NCI-H1417 (cell line): ENCODE measurements at places on chromosomes 5 and 9.

DNA sequence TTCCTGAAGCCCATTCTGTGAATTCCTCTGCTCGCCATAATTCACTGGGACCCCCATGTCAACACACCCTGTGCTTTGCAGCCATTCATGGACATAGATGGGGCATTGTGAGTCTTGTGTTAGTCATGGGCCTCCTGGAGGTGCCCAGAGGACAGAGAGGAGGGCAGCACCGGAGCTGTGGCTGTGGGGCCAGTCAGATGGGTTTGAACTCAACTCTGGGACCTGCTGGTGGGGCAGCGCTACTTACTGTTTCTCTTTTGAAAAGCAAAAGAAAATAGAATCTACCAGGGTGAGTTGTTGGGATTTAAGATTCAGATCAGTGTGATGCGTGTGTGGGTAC is 11.3 kb upstream of the EXOC3 start:
- DNase-seq, result no peak

DNA sequence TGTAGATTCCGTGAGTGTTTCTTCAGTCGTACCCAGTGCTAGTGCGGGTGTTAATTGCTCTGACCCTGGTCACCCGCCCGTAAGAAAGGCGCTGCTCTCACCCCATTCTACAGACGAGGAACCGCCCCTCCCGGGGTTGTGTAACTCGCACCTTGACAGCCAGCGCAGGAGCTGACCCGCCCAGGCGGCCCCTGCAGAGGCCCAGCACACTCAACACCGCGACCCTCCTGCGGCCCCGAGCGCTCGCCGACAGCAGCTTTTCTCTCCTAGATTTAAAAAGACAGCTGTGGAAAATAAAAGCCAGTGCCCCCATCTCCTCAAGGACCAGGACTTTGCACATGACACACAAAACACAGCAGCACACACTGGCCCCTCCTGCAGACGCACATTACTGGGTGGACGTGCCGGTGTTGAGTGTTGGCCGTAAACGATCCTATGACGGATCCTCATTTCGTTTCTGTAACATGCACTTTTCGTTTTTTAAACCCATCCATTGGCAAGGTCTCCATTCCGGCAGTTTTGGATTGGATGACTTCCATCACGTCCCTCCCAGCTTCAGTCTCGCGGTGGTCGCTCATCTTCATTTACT is 22.9 kb downstream of the OR2V2 start:
- DNase-seq, result no peak

- no peak for DNase-seq
Observed at GRCh38 chr9:135887585-135888050, 19.7 kb downstream of the CAMSAP1 start.

DNA sequence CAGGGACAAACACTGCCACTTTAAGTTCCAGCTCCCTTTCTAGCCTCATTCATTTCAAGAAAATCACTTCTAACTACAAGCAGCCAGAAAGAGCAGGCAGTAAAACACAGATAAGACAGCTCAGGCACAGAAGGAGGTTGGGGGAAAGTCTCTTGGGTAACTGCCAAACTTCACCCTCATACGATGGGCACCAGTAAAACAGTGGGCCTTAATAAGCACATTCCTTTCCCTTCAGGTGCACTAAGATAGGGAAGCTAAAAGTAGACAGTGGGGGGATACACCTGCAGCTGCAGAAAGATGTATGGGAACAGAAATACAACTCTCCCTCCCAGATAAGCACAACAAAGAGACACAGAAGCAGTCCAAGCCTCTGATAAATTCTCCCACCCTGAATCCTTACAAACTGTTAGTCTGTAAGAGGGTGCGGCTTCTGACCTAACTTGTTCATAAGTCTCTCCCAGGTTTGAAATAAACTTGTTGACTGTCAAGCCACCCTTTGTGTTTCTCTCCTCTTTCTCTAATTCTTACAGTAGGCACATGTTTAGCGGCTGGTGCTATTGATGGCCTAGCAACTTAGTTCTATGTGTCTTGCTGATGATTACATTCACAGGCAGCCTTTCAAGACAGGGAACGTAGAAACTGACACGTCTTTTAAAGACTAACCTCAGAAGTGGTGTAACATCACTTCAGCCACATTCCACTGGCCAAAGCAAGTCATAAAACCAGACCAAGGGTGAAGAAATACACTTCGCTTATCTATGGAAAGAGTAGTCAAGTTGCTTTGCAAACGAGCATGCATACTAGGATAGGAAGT is 6.8 kb upstream of the CKS2 start:
- DNase-seq, result no peak

DNA sequence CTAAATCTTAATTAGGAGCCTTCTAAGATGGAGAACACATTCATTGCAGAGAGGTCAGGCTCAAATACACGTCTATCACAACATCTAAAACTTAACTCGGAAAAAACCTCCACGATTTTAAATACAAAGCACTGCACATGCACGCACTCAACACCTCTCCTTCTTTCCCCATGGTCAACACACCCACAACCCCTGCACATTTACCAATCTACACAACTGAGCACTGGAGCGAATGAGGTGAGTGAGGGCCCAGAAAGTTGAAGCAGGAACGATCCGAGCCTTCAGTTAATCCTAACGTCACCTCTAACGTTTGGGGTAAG is 278 bp upstream of the NIPSNAP3A start:
- DNase-seq, result no peak

GRCh38 chr9:76571743-76572146 is 112.8 kb downstream of the GCNT1 start:
- no peak for DNase-seq

DNA sequence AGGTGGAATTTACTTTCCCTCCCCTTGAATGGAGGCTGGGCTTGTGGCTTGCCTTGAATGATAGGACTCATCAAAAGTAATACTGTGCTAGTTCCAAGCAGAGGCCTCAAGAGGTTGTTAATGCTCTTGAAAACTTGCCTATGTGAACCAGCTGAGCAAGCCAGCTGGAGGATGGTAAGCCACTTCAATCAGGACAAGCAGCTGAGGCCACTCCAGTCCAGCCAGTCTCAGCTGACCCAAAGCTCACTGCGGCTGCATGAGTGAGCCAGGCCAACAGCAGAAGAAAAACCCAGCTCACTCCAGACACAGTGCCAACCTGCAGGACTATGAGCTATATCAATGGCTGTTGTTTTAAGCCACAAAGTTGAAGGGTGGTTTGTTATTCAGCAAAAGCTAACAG is 182.8 kb downstream of the MCTP1 start:
- peak; percentile 23 for DNase-seq

DNA sequence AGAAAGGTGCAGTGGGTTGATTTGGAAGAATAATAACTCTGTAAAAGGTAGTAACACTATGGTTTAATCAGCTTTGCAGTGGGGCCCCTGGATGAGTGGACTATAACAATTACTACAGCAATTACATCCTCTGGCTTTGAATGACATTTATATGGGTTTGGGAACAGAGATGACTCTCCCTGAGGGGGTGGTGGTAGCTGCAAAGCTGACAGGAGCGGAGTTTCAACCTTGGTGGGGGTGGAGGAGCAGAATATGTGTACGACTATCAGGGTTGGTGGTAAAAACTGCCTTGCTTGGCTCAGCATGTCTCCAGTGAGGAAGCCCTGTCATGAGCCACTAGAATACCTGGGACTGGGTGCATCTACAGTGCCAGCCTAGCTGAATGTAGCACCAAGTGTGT is 28.3 kb upstream of the NR3C1 start:
- no peak for DNase-seq

DNA sequence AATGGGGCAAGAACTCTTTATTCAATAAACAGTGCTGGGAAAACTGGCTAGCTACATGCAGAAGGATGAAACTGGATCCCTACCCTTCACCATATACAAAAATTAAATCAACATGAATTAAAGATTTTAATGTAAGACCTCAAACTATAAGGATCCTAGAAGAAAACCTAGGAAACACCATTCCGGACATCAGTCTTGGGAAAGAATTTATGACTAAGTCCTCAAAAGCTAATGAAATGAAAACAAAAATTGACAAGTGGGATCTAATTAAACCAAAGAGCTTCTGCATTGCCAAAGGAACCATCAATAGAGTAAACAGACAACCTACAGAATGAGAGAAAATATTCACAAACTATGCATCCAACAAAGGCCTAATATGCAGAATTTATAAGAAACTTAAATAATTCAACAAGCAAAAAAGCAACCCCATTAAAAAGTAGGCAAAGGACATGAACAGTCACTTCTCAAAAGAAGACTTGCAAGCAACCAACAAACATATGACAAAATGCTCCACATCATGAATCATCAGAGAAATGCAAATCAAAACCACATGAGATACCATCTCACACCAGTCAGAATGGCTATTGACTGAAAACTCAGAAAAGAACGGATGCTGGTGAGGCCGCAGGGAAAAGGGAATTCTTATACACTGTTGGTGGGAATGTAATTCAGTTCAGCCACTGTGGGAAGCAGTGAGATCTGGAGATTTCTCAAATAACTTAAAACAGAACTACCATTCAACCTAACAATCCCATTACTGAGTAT is 104.3 kb upstream of the MAP3K1 start:
- DNase-seq, result no peak

- DNase-seq, result no peak
Observed at GRCh38 chr5:143194206-143194605, 209.3 kb downstream of the NR3C1 start.

GRCh38 chr5:105872569-105873270 is 1798.0 kb downstream of the EFNA5 start:
- DNase-seq, result no peak

GRCh38 chr5:181168595-181169118 is 21.3 kb downstream of the OR2V2 start:
- no peak for DNase-seq

GRCh38 chr9:71349218-71349617 is 227.8 kb upstream of the TRPM3 start:
- no peak for DNase-seq

DNA sequence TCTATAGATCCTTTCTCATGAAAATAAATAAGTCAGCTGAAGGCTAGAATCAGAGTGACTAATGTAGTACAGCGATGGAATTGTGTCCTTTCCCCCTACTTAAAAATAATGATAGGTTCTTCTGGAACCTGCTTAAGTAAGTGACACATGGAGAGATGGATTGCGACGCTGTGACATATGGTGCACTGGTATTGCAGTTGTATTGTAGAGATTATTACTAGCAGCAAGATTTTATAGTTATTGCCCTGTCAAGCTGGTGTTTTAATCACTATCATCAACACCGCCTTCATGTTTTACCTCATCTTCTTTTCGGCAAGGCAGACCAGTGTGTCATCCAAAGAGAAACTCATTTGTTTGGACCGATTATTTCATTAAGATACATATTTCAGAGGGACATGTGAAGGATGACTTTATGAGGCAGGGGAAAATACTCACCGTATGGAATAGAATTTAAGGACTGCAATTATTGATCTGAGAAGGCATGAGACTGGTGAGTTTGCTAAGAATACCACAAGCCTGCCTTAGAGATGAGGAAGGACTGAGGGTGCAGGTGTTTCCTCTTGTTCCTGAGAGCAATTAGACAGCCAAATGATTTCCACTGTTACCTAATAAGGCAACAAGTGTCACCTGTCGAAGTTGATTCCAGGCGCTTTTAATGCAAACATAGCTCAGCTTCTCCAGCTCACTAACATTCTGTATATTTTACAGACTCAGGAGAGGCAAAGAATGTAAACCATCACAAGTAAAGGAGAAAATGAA is 1855.5 kb downstream of the MAT2B start:
- DNase-seq, result peak; percentile 39

DNA sequence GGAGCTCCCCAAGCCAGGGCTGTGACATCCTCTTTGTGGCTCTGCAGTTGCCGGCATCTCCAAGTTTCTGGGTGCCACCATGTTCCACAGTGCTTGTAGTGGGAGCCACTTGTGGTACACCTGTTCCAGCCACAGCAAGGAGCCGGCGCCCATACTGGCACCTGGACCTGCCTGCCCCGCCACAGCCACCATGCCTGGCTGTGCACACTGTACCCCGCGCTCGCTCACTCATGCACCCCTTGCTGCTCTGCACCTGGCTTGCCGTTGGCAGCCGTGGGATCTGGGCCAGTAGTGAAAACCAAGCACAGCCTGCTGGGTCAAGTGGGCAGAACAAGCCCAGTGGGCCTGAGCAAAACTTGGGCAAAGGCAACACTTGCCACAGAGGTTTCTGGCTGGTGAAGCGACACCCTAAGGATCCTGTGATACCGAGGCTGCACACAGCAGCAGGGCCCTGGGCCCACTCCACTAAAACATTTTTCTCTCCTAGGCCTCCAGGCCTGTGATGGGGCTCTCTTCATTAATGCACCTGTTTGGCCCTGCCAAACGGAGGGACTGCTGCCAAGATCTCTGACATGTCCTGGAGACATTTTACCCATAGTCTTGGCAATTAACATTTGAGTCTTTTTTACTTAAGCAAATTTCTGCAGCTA is 2.8 kb downstream of the TRIM36 start:
- no peak for DNase-seq

DNA sequence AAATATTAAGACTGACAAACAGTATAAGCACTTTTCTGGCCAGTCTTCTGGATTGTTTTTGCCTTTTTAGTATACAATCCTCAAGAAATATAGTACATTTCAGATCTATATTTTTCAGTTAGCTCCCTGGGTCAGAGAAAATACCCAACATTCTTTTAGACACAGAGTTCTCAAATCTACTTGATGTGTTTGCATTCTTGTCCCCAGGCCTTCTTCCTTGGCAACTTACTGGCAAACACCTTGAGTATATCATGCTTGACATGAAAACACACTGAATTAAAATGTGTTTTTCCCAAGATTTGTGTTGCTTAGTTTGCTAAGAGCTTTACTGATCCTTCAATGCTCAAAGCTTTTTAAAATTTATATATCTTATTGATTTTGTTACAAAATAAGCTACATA is 1413.1 kb upstream of the CDH9 start:
- DNase-seq, result no peak

DNA sequence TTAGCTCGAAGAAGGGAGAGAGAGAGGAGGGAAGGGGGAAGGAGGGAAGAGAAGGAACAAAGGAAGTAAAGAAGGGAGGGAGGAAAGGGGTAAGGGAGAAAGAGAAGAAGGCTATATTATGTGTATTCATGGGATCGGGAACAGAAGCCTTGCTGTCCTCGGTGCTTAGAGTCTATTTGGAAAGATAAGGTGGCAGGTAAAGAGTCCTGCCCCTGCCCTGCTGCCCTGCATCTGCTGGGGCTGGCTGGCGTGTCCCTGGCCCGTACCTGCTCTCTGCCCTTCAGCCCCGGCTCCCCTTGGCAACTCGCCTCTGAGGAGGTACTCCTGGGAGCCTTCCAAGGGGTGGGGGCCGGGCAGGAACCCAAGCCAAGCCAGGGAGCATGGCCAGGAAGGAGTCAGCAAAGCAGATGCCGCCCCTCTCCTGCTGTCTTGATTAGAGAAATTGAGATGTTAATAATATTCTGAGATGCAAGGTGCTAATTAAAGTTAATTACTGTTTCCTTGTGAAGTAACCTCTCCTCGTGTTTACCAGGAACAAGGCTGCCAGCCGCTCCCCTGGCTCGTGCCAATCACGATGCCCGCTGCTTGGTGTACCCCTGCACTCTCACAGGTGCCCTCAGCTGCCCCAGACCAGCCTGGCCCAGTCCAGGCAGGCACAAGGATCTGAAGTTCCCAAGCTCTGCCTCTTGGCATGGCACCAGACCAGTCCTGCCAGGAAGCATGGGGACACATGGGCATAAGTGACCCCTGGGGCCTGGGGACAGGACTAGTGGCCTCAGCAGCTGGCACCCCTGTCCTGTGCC is 36.6 kb downstream of the PCDH1 start:
- DNase-seq, result peak; percentile 76
